ENCODE measurements at places on chromosomes 13 and 19.
A peak's percentile ranks its signal among the peaks of the same experiment; 100 is the strongest.

GRCh38 chr19:42032431-42032830 is 37.6 kb downstream of the GRIK5 start:
- no peak for DNase-seq

- no peak for DNase-seq
These were observed 10.4 kb downstream of the PNMA8A start for GRCh38 chr19:46460981-46461380.

DNA sequence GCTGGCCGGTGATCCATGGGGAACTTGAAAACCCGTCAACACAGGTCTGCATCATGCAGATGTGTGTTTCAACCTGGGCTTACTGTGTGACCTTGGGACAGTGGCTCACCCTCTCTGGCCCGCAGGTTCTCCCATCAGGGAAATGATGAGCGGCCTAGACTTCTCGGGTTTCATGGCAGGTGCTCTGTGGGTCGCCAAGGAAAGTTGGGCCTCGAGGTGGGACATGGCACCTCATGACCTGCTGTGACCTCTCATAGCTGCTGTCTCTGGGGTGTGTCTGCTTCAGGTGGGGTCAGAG is 50.8 kb upstream of the NFIC start:
- no peak for DNase-seq

DNA sequence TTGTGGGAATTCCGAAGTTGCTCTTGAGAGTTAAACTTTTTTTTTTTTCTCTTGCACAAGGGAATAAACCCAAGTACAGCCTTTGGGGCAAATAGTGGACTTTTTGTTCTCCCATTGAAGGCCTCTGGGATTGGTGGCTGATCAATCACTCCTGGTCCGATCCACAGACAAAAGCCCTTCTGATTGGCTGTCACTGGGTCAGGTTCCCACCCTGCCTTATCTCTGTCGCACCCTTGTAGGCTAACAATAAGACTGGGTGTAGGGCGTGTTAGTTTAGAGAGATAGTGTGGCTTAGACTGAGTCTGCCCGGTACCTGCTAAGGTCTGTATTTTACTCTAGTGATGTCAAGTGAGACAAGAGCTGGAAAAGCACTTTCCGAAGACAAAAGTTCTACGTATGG is 380.8 kb downstream of the NDFIP2 start:
- DNase-seq, result no peak

GRCh38 chr19:3152419-3152780 is 16.6 kb downstream of the GNA15 start:
- no peak for DNase-seq

GRCh38 chr13:95552539-95553441 is at the start of gene CLDN10:
Gene CLDN10, plus strand, starts transcription at chr13:95552720. Its CDS starts 34 bp downstream, at chr13:95552754.
- DNase-seq, result no peak

- peak; percentile 87 for DNase-seq
These were observed 13.3 kb downstream of the ARRDC2 start for GRCh38 chr19:18021121-18021755.

- no peak for DNase-seq
These were observed 13.8 kb downstream of the ATP11A start for GRCh38 chr13:112703449-112704284.

DNA sequence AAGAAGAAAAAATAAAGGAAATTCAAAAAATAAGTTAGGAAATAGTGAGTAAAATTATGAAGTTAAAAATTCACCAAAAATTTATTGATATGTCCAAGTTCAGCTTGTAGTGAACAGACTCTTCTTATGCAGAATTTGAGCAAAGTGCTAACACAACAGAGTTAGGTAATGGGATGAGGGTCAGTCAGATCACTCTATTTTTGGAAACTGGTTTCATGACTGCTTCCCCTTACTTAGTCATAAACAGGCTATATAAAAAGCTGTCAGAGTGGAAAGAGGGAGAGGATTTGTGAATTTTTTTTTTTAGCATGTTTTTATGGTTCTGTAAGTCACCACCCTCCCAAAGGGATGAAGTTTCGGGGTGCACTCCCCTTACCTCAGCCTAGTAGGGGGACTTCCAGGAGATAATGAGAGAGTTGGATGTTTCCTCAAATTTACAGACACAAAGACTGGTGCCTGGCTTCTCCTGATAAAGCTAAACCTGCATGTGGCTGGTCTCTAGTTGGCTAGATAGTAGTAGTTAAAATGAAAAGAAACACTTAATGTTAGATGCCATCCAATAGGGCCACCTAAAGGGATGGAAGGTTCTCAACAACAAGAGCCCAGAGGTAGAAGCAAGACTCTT is 4.5 kb downstream of the CPB2 start:
- DNase-seq, result no peak

GRCh38 chr19:52343548-52343947 is 7.5 kb downstream of the ZNF610 start:
- DNase-seq, result no peak

GRCh38 chr19:51020988-51021651 is 1.6 kb upstream of the KLK10 start:
- no peak for DNase-seq

- no peak for DNase-seq
These were observed 114.3 kb upstream of the SERP2 start for GRCh38 chr13:44259045-44260027.

- no peak for DNase-seq
These were observed 120.8 kb upstream of the ZNF507 start for GRCh38 chr19:32224371-32225244.

GRCh38 chr13:112965573-112966115 is 3.4 kb upstream of the MCF2L start:
- no peak for DNase-seq

DNA sequence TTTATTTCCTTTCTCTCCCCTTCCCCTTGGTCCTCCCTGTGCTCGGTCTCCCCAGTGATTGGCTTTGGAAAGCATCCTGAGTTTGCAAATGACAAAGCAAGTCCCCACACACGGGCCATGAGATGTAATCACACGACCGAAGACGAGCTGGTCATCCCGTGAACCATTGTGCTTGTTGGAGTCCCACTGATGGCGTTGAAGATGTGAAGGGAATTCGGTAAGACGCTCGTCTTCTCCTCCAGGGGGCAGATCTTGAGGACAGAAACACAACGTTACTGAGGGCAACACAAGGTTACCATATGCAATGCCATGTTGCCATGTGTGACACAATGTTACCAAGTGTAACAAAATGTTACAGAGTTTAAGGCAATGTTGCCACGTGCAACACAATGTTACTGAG is 42.0 kb upstream of the SLC15A1 start:
- no peak for DNase-seq

DNA sequence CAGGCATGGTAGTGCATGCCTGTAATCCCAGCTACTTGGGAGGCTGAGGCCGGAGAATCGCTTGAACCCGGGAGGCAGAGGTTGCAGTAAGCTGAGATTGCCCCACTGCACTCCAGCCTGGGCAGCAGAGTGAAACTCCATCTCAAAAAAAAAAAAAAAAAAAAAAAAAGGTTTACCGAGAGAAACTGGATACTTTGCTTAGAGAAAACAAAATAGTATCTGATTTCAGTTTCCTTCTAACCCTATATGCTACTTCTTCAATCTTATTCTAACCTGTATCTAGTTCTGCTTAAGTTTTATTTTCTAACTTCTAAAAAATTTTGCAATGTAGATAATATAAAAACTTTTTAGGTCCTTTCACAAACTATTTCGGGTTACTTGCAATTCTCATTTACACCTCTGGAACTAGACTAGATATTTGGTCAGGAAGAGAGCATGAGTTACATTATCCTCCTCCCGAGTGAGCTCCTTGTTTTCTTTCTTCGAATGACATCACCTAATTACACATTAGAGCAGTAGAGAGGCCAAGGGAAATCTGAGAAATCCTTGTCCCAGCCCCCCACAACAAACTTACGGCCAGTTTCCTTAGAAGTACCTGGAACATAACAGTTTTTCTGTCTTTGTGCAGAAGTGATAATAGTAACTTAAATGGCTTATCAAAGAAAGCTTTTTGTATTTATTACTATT is 128.9 kb downstream of the B3GLCT start:
- no peak for DNase-seq

- no peak for DNase-seq
These were observed 33.9 kb upstream of the SLC7A10 start for GRCh38 chr19:33259539-33259938.

- DNase-seq, result no peak
These were observed 30.2 kb downstream of the TMED1 start for GRCh38 chr19:10805758-10806247.

DNA sequence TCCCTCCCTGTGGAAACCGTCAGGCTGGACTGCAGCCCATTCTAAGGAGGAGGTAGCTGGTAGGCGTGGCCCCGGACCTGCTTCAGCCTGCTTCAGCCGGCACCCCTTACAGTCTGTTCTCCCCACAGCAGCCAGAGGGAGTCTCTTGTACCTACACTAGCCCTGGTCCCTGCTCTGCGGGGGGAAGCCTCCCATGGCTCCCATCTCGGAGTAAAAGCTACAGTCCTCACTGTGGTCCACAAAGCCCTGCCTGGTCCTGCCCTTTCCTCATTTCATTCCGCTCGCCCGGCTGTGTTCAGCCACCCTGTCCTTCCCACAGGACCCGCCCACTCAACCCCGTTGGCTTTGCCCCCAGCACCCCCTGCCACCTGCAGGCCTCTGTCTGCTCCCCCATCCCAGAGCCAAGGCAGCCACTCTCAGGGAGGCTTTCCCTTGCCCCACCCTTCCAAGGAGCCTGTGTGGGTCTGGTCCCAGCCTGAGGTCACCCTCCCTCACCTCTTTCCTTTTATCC is 1.3 kb downstream of the PGLYRP1 start:
- no peak for DNase-seq

DNA sequence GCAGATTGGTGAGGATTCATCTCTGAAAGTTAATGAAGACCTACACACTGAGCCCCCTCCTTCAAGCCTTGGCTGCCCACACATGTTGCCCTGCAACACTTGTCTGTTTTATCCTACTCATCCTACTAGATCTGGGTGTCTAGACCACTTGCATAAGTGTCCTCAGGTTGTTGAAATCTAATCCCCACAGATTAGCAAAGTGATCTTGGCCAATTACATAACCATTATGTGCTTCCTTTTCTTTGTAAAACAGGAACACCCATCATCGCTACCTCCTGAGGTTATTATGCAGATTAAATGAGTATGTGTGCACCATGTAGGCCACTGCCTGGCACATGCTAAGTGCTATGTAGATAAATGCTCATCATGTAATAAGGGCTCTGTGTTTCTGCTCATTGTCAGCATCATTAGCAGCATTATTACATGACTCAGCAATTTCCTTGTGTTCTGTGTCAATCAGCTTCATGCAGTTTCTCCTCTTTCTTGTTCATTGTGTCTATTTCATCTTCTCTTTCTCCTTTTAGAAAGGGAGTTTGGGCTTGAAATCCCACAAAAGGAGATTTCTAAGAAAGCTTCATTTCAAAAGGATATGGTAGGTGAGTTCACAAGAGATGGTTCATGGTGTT is 15.1 kb downstream of the ZNF175 start:
- no peak for DNase-seq

GRCh38 chr19:2691951-2692350 is 10.5 kb downstream of the GNG7 start:
- no peak for DNase-seq

DNA sequence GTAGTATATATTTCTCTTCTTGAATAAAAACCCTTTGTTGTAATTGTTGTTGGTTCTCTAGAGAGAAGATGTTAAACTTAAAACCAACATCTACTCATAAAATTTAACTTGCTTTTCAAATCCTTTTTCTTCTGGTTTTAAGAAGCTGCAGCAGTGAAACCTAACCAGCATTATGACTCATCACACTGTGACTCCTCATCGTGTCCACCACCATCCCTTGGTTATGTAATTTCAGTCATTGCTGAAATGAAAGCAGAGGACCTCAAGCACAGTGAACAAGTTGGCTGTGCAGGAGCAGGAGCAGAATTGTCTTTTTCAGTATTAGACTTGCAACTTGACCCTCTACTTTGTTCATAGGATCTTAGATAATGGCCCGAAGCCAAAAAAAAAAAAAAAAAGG is 64.9 kb upstream of the HTR2A start:
- no peak for DNase-seq

- no peak for DNase-seq
These were observed 13.6 kb upstream of the USP29 start for GRCh38 chr19:57105976-57106721.

DNA sequence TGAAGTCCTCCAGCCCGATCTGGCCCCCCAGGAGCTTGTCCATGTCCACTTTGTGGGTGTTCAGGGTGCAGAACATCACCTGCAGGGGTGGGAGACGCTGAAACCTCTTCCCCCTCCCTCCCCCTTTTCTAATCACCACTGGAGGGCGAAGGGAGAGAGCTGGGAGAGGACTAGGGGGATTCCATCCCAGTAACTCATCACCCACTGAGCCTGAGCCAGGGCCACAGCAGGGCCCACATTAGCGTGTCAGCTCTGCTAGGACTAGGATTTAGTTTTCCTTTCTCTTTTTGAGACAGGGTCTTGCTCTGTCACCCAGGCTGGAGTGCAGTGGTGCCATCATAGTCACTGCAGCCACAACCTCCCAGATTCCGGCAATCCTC is 5.5 kb upstream of the PTGER1 start:
- DNase-seq, result peak; percentile 69

DNA sequence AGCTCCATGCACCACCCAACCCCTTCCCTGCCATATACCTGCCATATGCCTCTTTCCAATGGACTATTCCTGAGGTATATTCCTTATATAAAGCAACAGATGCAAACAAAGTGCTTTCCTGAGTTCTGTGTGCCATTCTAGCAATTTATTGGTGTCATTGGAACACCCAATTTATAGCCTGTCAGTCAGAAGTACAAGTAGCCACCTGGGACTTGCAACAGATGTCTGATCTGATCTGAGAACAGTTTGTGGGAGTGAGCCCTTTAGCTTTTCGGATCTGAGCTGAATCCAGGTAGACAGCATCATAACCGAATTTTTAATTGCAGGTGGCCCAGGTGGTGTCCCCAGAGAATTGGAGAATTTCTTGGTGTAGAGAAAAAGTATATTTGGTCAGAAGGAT is 963 bp upstream of the FPR3 start:
- DNase-seq, result no peak

GRCh38 chr19:397941-398706 is 10.8 kb downstream of the C2CD4C start:
- no peak for DNase-seq

DNA sequence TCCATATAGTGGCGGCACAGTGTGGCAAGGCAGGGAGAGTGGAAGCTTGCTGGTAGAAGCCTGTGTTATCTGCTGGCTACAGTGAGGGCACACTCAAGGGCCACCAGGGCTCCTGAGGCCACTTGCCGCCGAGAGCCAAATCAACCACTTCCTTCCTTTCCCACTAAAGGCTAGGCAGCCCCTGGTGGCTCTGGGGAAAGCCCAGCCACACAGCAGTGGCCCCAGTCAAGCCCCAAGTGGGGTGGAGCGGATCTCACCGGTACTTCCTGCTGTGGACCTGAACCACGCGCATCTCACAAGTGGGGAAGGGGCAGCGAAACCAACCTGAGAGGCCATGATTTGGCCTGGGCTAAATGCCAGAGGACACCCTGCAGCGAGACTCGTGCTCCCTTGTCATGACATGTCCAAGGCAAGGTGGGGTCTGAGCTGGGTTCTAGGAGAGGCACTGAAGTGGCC is 21.9 kb upstream of the SLC35E1 start:
- no peak for DNase-seq

DNA sequence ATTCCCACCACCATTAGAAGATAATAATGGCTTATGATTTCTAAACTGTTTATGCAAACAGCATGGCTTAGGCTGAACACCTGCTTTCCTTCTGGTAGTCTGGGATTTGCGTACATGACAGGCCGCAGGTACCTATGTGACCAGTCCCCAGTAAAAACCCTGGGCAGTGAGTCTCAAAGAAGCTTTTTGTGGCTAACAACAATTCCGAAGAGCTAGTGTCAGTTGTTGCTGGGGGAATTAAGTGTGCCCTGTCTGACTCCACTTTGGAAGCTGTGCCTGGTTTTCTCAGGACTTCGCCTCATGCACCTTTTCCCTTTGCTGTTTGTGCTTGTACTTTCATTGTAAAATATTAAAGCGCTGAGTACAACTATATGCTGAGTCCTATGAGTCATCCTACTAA is 250.2 kb upstream of the MIR17HG start:
- DNase-seq, result no peak

Measured in vagina (tissue), 2 donors.